ENCODE measurements at places on chromosomes 3 and 15.

DNA sequence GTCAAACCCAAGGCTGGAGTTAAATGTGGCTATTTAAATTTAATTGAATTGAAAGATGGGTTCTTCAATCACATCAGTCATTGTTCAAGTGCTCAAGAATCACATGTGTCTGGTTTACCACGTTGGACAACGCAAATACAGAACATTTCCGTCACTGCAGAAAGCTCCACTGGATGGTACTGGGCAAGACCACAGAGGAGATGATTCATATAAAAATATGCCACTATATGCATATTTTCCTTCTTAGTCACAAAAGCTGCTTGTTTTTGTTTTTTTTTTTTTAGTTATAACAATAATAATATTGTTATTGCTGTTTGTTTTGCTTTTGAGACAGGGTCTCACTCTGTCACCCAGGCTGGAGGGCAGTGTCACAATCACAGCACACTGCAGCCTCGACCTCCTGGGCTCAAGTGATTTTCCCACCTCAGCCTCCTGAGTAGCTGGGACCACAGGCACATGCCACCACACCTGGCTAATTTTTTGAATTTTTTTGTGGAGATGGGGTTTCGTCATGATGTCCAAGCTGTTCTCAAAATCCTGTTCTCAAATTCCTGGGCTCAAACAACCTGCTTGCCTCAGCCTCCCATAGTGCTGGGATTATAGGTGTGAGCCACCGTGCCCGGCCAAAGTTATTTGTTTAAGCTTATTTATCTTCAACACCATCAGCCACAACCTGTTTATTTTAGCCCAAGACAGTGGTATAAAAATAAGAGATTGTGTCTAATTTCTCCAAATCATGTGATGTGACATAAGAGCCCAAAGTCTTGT is 19.4 kb downstream of the RTP3 start:
- DNase-seq: no peak

DNA sequence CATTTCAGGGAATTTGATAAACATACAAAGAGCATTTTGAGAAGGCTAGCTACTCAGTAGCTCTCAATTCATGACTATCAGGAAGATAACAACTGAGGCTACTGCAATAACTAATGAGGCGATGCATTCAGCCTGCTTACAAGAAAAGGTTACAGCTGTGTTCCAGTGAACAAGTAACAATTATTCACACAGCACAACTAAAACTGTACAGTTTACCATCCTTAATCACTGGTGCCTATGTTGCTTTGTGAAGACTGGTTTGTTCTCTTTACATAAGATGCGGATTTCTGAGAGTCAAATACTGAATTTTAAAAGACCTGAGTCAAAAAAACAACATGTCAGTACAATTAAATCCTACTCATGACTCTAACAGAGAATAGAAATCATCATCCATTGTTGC is 526.3 kb downstream of the OTOL1 start:
- no peak for DNase-seq

DNA sequence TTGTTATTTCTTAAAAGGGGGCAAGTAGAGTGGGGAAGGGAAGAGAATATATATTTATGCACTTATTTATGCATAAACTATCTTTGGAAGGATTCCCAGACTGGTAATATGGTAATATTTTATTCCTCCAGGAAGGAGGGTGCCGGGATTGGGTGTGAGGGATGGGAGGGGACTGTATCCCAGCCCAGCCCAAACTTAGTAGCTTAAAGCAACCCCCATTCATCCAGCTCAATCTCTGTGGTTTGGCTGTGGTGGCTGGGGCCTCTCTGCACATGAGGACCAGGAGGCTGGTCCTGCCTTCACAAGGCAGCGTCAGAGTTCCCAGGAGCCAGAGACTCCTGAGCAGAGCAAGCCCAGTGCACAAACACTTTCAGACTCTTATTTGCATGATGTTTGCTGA is 48.4 kb downstream of the CCNL1 start:
- DNase-seq: no peak

- DNase-seq: no peak
Observed at GRCh38 chr3:123104550-123104949, 37.7 kb downstream of the PDIA5 start.

GRCh38 chr3:3855056-3855455 is 55.8 kb downstream of the LRRN1 start:
- no peak for DNase-seq

DNA sequence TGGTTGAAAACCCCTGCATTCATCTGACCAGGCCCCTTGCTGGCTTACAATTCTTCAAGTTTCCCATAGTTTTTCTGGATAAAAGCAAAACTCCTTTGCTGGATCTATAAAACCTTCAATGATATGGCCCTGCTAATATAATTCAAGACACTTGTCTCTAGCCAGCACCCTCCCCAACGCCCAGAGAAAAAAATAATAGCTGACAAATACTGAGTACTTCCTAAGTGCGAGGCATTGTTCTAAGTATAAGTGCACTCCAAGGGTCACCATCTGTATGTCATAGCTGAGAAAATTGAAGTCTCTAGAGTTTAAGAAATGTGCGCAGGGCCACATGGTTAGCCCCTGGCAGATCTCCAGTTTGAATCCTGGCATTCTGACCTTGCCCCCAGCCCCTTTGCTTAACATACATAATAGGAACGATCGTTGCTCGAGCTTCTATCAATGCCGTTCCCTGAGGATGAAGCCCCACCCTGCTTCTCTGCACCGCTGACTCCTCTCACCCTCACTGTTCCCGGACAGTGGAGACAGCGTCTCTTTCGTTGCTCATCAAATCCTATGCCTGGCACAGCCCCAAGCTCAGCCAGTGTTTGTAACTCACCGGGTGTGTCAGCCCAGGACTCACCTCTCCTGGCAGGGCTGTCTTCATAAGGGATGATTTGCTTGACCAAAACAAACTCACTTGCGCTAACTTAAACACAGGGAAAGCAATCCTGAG is 377.1 kb upstream of the PROK2 start:
- DNase-seq: no peak

- DNase-seq: peak; percentile 65
Observed at GRCh38 chr15:39786447-39787056, 3.9 kb upstream of the FSIP1 start.

- DNase-seq: no peak
Observed at GRCh38 chr3:164235289-164236028, 842.8 kb downstream of the SI start.

DNA sequence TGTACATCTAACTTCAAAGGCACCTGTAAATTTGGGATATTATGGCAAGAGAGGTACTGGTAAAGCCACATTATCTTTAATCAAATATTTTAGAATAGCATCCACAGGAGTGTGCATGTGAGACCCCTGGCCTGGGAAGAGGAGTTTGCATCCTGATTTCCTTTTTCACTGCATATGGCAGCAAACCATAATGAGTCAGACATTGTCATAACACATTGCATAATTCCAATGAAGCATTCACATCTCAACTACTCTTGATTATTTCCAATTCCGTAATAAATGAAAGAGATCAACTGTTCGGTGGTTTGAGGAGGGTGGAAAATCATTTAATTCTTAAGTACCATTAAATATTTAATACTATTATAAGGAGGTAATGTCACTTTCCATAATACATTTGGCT is 215.0 kb downstream of the MECOM start:
- no peak for DNase-seq

- DNase-seq: no peak
Observed at GRCh38 chr3:70392227-70392626, 79.8 kb upstream of the MDFIC2 start.

GRCh38 chr15:51085764-51086163 is 8.9 kb downstream of the TNFAIP8L3 start:
- no peak for DNase-seq

DNA sequence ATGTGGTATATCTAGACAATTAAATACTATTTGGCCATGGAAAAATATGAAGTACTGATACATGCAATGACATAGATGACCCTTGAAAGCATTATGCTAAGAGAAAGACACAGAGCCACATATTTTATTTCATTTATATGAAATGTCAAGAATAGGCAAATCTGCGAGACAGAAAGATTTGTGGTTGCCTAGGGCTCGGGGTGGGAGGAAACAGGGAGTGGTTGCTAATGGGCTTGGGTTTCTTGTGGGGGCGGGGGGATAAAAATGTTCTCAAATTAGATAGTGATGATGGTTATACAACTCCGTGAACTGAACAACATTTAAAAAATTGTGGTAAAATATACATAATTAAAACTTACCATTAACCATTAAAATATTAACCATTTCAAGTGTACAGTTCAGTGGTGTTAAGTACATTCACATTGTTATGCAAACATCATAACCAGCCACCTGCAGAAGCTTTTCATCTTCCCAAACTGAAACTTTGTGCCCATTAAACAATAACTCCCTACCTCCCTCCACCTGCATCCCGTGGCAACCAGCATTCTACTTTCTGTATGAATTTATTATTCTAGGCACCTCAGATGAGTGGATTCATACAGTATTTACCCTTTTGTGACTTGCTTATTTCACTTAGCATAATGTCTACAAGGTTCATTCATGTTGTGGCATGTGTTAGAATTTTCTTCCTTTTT is 24.3 kb upstream of the ANP32A start:
- DNase-seq: no peak

GRCh38 chr3:156837115-156837514 is 11.0 kb downstream of the LEKR1 start:
- DNase-seq: no peak

- no peak for DNase-seq
Observed at GRCh38 chr3:32946973-32947788, 4.3 kb upstream of the CCR4 start.

- peak; percentile 40 for DNase-seq
Observed at GRCh38 chr3:115652738-115653137, 29.4 kb downstream of the GAP43 start.

- no peak for DNase-seq
Observed at GRCh38 chr3:141064255-141064926, 13.2 kb downstream of the SPSB4 start.

GRCh38 chr3:73046195-73046594 is 15.3 kb upstream of the EBLN2 start:
- DNase-seq: no peak

DNA sequence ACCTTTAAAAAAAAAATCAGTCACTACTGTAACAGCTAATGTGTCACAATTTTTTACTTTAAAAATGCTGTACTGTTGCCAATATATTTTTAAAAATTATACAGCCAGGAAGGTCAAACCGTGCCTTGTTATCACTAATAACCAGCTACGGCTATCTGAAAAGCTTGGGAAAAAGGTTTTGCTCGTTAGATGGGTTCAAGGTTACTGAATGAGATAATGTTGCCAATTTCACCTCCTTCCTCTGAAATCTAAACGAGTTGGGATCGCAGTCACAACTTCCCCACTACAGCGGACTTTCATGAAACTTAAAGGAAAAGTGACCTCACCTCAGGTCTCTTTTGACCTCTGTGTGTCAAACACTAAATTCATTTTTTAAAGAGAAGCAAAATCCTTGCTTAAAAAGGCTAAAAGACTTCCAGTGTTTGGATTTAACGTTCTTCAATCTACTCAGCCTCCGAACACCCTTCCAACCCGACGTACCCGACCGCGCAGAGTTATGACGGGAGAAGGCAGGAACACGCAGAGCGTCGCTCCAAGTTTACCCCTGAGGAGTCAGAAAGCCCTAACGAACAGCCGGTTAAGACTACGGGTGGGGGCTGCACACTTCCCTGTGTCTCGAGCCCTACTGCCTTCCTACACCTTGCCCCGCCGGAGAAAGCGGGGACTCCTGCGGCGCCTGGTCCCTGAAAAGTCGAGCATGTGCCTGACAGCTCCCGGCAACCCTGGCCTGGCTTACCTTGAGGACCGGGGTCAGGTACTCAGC is 860 bp downstream of the ATG3 start:
- DNase-seq: peak; percentile 79

DNA sequence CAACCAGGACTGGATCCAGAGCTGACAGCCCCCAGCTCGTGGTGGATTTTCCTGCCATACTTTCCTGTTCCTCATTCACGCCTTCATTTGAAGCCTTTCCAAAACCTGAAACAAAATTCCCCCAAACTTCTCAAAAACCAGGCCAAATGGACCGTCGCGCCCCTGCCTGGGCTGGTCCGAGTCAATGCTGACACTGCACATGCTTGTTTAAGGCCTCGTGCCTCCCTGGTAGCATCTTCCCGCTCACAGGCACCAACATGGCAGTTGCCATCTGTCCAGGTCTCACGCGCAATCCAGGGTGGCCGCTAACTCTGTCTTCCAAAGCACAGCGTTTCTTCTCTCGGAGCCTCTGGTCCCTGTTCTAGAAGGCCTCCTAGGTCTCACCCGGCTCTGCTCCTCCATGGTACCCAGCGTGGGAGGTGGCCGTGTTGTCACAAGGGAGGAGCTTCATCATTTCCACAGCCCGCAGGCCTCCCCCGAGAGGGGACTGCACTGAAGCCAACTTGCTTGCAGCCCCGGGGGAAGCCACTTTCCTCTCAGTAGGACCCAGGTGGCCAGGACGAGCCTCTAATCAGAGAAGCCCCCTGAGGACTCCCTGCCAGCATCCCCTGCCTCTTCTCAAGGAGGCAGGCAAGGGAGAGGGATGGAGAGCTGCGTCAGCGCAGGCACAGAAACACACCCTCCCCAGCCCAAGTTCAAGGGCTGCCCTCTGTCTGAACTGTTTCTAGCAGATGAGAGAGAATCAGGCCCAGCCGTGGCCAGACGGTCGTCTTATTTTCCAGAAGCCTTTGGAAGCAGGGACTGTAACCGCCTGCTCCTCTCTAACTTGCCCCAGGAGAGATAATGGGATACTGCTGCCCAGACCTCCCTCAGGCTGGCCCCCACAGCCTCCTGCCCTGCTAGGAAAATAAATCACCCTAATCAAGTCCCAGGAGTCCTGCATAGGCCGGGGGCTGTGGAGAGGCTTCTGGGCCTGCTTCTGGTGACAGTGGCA is 152.8 kb upstream of the TLE3 start:
- no peak for DNase-seq

GRCh38 chr15:32125595-32125994 is 95.3 kb downstream of the CHRNA7 start:
- no peak for DNase-seq

GRCh38 chr3:193868590-193868989 is 267.4 kb upstream of the HES1 start:
- DNase-seq: no peak

DNA sequence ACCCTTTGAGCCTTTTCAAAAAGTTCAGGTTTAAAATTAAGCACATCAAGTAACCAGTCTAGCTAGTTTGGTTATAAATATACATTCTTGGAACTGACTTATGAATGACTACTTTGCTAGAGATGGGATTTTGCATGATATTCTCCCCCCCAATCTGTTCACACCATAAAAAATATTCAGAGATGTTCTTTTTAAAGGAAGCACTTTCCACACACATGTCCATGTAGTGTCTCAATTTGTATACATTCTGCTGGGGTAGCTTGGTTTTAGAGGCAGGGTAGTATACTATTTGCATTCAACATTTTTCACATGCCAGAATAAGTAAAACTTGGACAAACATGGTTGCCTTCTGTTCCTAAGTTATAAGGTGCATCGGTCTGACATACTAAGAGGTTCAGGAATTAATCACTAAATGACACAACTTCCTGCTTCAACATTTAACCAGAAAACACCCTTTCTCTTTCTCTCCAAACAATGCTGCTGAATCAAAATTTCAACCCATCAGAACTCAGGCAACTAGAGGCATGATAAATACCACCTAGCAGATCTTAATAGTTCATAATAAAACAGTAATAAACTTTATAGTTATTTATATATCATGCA is 57.0 kb downstream of the SUMF1 start:
- DNase-seq: no peak

GRCh38 chr15:59388670-59389069 is 16.0 kb upstream of the MYO1E start:
- DNase-seq: peak; percentile 68
